ENCODE measurements at places on chromosomes 13 and 19.

GRCh38 chr13:40026741-40027140, 371.3 kb downstream of the COG6 start:
- DNase-seq: no peak

- DNase-seq: peak; percentile 87
These were observed 1.1 kb downstream of the ADAMTS10 start for GRCh38 chr19:8609279-8610040.

GRCh38 chr19:33268162-33268991, 34.0 kb downstream of the CEBPA start:
- no peak for DNase-seq

GRCh38 chr19:2604747-2605329, 97.7 kb downstream of the GNG7 start:
- DNase-seq: no peak

DNA sequence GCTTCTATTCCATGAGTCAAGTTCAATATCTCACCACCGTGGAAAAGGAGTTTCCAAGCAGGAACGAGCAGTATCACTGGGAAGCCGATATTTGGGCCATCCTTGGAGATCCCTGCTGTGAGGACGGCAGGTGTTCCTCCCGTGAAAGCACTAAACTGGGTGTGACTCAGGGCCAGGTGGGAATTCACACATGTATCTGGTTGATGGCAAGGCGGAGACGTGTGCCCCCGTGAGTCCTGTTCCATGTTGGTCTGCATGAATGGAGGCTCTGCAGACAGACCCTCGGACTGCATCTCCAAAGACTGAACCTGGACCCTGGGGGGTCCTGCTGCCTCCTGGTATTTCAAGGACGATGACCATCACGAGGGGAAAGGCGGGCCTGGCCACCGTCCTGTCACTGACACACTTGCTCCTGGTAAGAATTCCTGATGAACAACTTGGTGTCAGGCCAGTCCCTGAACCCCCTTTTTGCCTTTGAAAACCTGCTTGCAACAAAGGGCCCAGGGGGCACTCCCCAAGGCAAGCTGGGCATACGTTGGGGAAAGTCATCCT, 22.8 kb upstream of the GAS6 start:
- no peak for DNase-seq

GRCh38 chr13:32850316-32851052, 165.7 kb upstream of the KL start:
- no peak for DNase-seq

DNA sequence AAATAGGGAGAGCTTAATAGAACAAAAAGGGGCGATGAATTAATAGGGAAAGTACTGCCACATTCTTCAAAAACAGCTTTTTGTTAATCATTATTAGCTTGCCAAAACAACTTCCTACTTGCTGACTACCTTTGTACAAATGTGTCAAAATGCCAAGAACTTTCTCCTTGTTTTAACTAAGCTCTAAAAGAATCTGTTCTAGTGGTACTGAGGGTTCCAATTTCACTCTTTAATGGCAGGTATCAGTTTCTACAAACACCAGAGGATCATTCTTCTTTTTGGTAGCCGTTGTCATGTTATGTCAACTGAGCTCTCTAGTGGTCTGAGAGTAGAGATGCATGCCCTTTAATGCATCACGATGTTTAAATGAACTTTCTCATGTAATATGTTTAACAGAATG, 29.4 kb upstream of the FBXL3 start:
- no peak for DNase-seq

DNA sequence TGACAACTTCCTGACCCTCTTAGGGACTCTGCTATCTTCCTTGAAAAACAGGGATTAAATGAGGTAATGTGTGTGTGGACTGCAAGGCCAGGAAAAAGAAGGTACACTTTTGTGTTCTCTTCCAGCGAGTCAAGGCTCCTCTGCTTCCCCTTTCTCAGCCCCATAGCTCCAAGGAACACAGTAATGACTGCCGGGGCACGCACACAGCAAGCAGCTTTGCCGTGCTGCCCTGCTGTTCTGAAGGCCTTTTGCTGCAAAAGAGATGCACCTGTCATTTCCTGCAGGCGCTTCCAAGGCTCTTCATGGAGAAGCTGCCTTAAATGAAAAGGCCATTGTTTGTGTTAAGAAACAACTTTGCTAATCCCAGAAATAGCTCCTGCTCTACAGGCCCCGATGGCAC, 84.6 kb downstream of the CYSLTR2 start:
- DNase-seq: no peak

DNA sequence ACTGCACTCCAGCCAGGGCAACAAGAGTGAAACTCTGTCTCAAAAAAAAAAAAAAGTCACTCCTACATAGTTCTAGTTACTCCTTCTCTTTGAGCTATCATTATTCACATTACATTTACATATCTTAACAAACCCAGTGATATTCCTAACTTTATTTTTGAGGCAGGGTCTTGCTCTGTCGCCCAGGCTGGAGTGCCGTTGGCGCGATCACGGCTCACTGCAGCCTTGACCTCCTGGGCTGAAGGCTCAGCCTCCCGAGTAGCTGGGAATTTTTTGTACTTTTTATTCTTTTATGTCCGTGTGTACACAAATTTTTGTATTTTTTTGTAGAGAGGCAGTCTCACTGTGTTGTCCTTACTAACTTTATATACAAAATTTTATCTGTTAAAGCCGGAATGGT, 587 bp upstream of the RPS15 start:
- DNase-seq: no peak

- no peak for DNase-seq
These were observed 19.5 kb downstream of the NUFIP1 start for GRCh38 chr13:44969551-44970484.

DNA sequence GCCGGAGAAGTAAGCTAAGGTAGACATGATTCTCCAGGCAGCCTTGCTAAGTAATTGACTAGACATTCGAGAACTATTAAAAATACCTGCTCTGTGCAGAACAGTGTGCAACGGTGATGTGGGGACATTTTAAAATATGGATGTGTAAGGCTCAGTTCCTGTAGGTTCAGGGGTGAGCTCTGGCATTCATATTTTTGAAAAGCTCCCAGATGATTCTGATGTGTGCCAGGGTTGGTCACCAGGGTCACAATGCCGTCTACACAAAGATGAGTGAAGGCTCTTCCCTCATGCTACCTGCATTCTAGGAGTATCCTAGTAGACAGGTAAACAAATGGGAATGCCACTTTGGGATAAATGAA, 702 bp upstream of the EPSTI1 start:
- DNase-seq: no peak

DNA sequence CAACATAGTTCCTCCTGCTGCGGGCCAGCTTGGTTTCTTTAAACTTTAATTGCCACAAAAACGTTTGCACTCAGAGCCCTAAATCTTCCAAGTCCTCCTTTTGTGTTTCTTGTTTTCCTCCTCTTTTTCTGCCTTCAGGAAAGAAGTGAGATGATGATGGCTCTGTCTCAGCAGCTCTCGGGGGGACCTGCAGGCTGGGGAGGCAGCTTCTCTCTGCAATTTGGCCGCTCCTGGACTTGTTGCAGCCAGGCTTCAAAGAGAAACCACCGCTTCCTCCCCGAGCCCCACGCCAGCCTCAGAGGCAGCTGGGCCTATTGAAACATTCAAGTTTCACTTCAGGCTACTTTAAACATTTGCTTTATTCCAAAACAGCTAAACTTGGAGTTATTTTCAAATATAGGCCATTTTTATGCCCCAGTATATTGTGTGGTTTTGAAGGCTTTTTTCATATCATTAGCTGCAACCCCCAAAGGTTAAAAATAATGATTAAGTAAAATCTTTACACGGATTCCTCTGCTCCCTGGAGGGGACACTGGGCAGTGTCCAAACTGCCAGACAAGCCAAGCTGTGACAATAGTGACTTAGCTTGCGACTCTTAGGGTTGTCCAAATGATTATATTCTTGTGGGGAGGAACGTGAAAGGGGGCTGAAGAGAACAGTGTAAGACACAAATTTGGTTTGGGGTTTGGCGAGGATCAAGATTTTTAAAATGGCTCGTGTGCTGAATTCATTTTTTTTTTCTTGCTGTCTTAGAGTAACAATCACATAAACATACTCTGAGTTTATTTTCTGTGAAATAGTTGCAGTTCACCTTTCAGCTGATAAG, 330.8 kb downstream of the DLEU7 start:
- DNase-seq: peak; percentile 82
